A549 (cell line): ENCODE measurements at places on chromosomes 7 and 10.
A peak's percentile ranks its signal among the peaks of the same experiment; 100 is the strongest.

DNA sequence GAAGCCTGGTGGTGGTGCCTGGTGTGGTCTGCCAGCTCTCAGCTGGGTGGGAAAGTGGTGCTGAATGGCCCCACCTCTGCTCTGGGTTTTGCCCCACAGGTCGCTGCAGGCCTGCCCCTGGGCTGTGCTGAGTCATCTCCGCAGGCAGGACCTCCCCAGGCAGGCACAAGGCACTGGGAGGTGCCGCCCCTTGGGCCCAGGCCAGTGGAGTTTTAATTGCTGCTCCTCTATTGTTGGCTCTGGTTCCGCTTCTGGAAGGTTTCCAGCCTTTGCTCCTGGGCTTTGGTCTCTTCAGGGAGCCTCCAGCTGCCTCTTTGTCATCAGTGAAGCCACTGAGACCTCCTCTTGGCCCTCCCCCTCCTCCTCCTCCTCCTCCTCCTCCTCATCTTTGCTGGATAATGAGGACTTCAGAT is 180.3 kb upstream of the GRB10 start:
- peak; percentile 83 for DNase-seq

GRCh38 chr7:136018104-136018503 is 40.9 kb upstream of the MTPN start:
- DNase-seq, result no peak

GRCh38 chr7:142696456-142697179 is 52.7 kb upstream of the PRSS1 start:
- no peak for DNase-seq

- no peak for DNase-seq
Observed at GRCh38 chr10:119650062-119650461, 1.1 kb upstream of the BAG3 start.
